ENCODE measurements at places on chromosomes 1 and 21.
A peak's percentile ranks its signal among the peaks of the same experiment; 100 is the strongest.

- peak; percentile 50 for DNase-seq
These were observed 5.9 kb upstream of the PLEKHG5 start for GRCh38 chr1:6497215-6497866.

- peak; percentile 52 for DNase-seq
These were observed 13.5 kb downstream of the TRAF3IP3 start for GRCh38 chr1:209769171-209769904.

DNA sequence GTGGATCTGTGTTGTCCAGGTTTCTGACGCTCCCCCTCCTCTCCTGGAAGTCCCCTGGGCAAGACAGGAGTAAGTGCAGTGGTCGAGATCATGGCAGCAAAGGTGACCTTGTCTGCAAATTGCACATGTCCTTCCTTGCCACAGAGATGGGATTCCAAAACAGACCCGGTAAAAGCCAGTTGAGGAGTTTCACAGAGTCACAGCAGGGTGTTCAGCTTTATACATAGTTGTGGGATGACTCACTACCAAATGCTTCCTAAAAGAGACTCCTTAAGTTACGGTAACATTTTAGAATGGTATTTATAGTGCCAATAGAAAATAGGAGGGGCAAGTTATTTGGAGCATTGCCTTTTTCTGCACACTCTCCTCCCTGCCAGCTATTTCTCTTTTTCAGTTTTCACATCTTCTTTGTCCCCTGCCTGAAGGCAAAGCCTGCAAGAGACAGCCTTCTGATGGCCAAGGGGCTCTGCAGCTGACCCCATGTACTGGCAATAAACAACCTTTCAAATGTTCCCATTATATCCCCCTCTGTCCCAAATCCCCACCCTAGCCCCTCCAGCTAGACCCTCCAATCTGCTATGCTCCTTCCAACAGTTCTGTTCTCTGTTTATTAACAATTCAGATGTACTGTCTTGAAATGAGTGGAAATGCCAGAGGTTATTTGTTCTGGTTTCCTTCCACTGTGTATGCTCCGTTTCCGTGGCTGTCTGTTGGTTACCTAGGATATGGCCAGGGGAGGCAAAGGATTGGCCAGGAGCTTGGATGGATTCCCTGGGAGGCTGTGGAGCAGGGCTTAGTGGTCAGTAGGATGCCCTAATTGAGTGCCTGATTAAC, 115.0 kb downstream of the TGFB2 start:
- no peak for DNase-seq

DNA sequence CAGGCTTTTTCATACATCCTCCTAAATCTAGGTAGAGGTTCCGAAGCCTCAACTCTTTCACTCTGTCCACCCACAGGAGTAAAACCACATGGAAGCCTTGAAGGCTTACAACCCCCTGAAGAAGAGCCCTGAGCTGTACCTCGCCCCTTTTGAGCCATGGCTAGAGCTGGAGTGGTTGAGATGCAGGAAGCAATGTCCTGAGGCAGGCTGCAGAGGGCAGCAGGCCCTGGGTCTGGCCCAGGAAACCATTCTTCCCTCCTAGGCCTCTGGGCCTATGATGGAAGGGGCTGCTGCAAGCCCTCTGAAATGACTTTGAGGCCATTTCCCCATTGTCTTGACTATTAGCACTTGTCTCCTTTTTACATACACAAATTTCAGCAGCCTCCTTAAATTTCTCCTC, 1503.0 kb downstream of the KCNT2 start:
- no peak for DNase-seq

GRCh38 chr1:189927641-189928040, 550.0 kb downstream of the BRINP3 start:
- no peak for DNase-seq

DNA sequence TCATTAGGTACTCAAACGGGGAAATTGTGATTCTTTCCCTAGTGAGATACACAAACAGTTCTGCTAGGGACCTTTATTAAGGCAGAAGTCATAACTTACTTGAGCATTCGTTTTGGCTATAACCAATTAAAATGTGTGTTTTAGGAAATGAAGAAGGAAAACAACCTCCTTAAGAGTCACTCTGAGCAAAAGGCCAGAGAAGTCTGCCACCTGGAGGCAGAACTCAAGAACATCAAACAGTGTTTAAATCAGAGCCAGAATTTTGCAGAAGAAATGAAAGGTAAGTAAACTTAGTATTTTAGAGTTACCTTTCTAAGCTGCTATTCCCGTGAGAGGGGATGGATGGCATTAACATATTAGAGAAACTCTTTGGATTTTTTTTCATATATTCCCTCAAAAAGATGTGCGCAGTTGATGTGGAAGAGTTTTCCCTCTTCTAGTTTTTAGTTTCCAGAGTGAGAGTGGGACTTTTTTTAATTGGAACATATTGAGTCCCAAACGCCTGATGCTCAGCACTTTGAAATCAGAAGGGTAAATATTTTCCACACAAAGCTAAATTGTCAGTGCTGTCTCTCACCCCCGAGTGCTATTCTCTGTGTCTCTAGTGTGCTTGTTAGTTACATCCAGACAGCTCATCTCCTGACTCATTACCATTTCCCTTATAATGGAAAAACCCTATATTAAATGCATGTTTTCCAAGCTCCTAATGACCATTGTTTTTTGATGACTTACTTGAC, 34.9 kb downstream of the CENPF start:
- peak; percentile 2 for DNase-seq

DNA sequence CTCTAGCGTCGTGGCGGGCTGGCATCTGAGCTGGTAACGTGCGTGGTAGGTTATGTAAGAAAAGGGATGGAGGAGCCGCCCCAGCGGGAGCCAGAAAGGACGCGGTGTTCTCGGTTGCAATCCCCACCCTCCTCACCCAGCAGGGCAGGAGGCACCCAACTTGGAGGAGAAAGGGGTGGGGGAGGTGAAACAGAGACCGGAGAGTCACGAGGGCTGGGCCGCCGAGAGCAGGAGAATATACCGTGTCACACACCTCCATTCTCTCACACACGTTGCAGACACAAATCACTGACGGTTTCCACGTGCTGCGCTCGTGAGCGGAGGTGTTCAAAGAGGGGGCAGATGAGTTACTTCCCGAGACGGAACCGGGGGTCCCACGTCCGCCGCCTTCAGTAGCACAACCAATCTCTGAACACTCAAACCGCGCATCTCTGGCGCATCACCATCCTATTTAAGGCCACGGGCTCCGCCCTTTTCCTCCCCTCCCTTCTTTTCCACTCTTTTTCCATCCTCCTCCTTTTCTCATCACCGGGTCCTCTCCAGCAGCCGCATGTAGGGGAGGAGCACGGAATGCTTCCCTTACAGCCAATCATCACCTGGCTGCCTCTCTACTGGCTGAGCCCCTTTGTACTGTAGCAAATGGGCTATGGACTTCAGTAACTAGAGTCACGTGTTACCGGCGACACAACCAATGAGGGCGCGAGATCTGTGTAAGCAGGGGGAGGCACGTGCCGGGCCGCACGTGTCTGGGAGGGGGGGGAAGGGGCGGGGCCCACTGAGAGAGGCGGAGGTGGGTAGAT, at the start of gene CIART:
Gene CIART (plus strand): TSS at position 797 of the 800 bp plus-strand sequence. CDS start 714 bp downstream, outside the sequence.
- peak; percentile 75 for DNase-seq

DNA sequence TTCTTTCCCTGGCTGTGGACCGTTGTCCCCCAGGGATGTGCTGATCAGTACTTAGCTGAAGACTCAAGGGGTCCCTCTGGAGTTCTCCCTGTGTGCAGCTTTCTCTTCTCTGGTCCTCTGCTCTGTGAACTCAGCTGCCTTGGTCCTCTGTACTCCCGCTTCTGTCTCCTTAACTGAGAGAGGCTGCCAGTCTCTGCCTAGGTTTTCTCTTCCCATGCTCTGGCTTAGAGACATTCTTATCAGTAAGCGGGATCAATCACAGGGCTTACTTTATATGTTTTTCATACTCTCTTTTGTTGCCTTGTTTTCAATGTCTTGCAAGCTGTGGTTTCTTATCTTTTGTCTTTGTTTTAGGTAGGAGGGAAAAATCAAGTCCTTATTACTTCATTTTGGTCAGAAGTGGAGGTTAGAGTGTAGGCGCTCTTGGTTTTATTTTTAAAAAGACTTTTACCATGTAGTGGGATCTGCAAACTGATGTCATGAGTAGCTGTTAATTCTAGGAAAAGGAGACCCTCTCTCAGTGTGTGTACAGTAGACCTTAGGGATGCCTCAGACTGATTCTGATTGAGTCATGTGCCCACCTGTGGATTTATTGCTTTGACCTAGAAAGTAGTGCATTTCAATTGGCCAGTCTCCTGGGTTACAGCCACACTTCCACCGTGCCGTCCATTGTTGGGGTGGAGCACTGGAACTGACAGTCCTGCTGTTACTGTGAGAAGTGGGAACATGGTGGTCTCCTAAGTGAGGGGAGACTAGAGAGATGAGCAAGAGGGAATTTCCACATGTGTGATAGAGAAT, 46.6 kb downstream of the TTC3 start:
- DNase-seq, result no peak

DNA sequence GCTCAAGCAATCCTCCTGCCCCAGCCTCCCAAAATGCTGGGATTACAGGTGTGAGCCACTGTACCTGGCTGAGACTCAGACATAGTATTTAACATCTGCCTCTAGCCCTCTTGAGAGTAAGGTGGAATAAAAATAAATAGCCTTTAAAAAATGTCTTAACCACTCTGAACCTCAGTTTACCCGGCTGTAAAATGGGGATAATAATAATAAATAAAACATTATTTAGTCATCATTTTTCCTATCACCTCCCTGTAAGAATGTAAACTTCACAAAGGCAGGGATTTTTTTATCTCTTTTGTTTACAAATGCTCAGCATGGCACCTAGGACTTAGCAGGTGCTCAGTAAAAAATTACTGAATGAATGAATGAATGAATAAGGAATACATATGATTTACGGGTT, 17.2 kb downstream of the EPHB2 start:
- DNase-seq, result no peak

GRCh38 chr1:200588698-200589097, 31.9 kb downstream of the KIF14 start:
- DNase-seq, result no peak

- no peak for DNase-seq
These were observed 458.5 kb downstream of the NEGR1 start for GRCh38 chr1:71823708-71824305.

- no peak for DNase-seq
These were observed 316.8 kb downstream of the SETD4 start for GRCh38 chr21:35743571-35743970.

GRCh38 chr1:16019644-16020277, 1.9 kb upstream of the HSPB7 start:
- DNase-seq, result no peak

DNA sequence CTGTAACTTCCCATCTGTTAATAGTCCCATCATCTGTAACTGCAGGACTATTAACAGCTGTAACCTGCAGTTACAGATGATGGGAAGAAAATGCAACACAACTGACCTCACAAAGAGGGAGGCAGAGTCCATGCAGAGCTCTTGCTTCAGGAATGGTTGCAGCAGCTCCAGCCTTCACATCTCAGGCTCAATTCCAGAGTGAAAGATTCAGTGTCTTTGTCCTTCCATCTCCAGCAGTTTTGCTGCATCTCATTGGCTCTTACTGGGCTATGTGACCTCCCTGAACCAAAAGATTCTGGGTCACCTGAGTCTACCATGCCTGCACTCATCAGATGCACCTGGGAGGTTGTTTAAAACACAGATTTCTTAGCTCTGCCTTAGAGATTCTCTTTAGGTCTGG, 686.7 kb downstream of the MATN1 start:
- no peak for DNase-seq

- no peak for DNase-seq
These were observed 172.6 kb downstream of the CHRM3 start for GRCh38 chr1:239558991-239559390.

- DNase-seq, result no peak
These were observed 617.7 kb upstream of the ADGRL2 start for GRCh38 chr1:81183051-81183450.

Data from stimulated activated CD4-positive, alpha-beta T cell treated with anti-CD3 and anti-CD28 coated beads, Interleukin-1b, Interleukin-23, amount 100 ng/mL, for 4 hours (primary cell).